ENCODE measurements at places on chromosomes 7 and 10. TPM values are rescaled to one million over a fixed set of nuclear protein-coding genes. Genes with fewer than 3 reads are reported as not detected.

DNA sequence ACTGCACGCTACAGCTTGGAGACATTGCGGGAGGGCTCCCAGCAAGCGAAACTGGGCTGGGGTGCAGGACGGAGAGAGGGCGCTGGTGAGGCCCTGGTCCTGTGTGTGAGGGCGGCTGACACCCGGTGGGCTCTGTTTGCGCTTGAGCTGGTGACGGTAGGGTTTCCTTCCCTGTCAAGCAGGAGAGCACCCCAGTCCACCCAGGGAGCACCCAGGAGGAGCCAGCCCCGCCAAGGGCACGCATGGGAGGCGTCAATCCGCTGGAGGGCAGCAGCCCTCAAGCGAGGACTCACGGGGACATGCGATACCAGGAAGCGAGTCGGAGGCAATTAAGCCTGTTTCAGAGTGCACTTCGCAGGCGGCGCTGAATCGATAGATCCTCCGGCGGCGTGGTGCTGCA lies 109.4 kb downstream of the MAD1L1 start:
- H3K36me3 ChIP-seq = no peaks in the 10 kb centered on the region
- H3K4me1 ChIP-seq = peaks cover 6% of the 10 kb centered on the region
- H3K4me3 ChIP-seq = no peak overlapping the region
- H3K27me3 ChIP-seq = no peaks in the 10 kb centered on the region
- no peak for DNase-seq
- H3K27ac ChIP-seq = no peak overlapping the region

FOXI2 gene
- polyA plus RNA-seq = not detected

DNA sequence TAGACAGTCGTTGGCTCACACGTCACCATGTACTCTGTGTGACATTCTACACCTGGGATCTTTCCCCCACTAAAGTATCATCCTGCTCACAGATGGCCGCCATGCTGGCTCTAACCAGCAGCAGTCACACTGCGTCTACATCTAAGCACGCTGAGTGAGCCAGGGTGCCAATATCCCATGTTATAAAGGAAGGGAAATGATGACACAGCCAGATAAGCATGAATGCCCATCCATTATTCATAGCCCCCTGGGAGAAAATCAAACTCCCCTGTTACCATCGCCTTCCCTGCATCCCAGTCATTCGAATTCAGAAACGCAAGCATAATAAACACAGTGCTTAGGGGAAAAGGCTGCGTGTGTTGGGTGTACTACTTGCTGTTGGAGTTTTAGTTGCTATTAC lies 698.2 kb upstream of the AUTS2 start:
- H3K4me1 ChIP-seq = no peaks in the 10 kb centered on the region
- no peak overlapping the region for H3K4me3 ChIP-seq
- no peaks in the 10 kb centered on the region for H3K36me3 ChIP-seq
- no peaks in the 10 kb centered on the region for H3K27me3 ChIP-seq

SDK1 gene
- polyA plus RNA-seq = 2.2 TPM

PRSS37 gene
- polyA plus RNA-seq = not detected

DNA sequence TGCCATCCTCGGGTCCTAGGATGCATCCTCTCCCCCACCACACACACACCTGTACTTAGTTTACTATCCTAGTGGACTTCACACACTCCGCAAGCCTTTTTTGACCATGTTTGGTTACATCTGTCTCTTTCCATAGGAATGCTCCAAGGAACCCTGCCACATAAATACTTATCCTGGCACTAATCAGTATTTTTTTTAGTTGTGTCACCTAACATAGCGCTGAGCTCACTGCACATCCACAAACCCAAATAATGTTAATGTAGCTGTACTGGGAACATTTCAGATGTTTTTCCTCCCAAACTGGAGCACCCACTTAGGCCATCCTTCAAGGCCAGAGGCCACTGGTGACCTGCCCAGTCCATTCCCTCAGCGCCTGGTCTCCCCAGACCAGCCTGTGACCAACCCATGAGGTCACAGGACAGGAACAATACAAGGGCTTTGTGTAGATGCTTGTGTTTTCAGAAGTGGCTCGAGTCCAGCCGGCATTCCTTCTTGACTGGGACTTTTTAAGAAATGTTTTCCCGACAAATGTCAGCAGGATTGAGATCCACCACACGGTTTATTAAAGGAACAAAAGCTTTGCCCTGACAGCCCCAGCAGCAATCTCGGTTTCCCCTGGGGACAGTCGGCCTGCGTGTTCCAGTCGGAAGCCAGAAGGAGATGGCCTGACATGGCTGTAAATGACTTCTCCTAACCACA lies 181.4 kb downstream of the JCAD start:
- no peak for DNase-seq
- H3K27me3 ChIP-seq = no peaks in the 10 kb centered on the region
- no peak overlapping the region for H3K27ac ChIP-seq
- H3K4me3 ChIP-seq = no peak overlapping the region

DNA sequence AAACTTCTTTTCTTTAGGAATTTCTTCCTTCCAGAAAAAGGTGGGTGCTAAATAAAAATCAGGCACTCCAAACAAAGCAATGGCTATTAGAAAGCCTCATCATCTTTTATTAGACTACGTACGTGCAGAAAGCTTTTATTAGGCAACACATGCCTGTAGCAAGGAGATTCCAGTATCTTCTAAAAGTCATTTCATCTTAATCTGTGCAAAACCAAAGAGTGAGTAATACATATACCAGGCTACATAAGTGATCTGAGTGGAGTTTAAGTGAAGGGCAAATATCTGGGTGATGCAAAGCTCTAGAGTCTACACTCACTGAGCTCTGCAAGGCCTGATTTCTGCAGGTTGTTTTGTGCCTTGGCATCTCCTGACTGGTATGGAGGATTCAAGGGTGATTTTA lies 231.7 kb downstream of the ELMO1 start:
- H3K27me3 ChIP-seq = no peaks in the 10 kb centered on the region
- H3K27ac ChIP-seq = no peak overlapping the region
- no peak overlapping the region for H3K4me3 ChIP-seq

GRCh38 chr10:95791425-95791979 lies 35.5 kb downstream of the ENTPD1 start:
- no peaks in the 10 kb centered on the region for H3K27me3 ChIP-seq
- no peak for DNase-seq
- no peak overlapping the region for H3K4me3 ChIP-seq

DNA sequence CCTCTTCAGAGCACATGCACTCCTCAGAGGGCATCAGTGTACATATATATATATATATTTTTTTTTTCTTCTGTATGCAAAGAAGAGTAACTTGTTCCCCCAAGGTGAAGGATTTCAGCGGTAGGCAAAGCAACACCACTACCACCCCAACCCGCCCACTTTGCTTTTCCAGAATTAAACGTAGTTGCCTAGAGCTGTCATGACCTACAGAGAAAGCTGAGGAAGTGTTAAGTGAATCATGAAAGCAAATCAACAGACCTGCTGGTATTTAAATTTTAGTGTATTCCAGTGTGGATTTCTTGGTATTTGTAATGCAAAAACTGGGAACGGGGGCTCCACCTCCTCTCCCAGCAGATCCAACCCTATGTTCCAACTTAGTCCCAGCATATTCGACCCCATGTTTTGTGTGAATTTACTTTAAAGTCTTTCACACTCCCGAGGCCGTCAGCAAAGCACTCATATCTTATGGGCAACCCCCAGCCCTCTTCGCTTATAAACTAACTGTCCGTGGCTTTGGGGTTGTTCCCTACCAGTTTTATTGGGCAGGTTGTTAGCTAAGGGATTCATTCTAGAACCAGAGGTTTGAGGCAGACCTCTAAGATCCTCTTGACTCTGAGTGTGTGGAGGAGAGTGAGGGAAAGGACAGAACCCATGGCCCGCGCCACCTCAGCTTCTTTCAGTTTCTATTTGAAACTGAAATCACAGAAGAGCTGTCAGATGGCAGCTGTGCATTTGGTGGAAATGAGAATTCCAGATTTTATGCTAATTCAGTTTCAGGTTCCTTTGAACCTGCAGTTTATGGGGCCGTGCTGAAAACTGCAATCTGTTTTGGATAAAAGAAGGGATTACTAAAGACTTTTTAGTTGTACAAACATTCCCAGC lies 450.2 kb upstream of the GALNT17 start:
- H3K27ac ChIP-seq = no peak overlapping the region
- no peaks in the 10 kb centered on the region for H3K4me1 ChIP-seq

DDIT4 gene
- polyA plus RNA-seq = 85.3 TPM

CREB5 gene
- polyA plus RNA-seq = 1.4 TPM
